ENCODE measurements at places on chromosomes 4 and X. TPM values are rescaled to one million over a fixed set of nuclear protein-coding genes. Genes with fewer than 3 reads are reported as not detected.
A peak's percentile ranks its signal among the peaks of the same experiment; 100 is the strongest.

The SPIN3 gene
- total RNA-seq, result 10.4 TPM

- no peak for DNase-seq
Observed at GRCh38 chr4:150038335-150039076, 39.7 kb upstream of the DCLK2 start.

GRCh38 chrX:108178143-108178498 is 86.5 kb downstream of the ATG4A start:
- DNase-seq, result no peak

GRCh38 chr4:15562114-15562513 is 92.4 kb downstream of the CC2D2A start:
- DNase-seq, result peak; percentile 17

GRCh38 chr4:151950993-151951670 is 190.3 kb upstream of the GATB start:
- peak; percentile 36 for DNase-seq

- no peak for DNase-seq
Observed at GRCh38 chrX:25869761-25870160, 268.4 kb upstream of the MAGEB18 start.
